ENCODE measurements at places on chromosomes 7 and 10. TPM values are rescaled to one million over a fixed set of nuclear protein-coding genes. Genes with fewer than 3 reads are reported as not detected.

- no peak for DNase-seq
Measured at GRCh38 chr7:3747467-3747866, 446.4 kb downstream of the SDK1 start.

- DNase-seq: no peak
Measured at GRCh38 chr7:70855373-70855772, 276.6 kb upstream of the GALNT17 start.

Gene GPR37
- total RNA-seq: 0.24 TPM

- no peak for DNase-seq
Measured at GRCh38 chr7:29113384-29114102, 32.8 kb downstream of the CPVL start.

DNA sequence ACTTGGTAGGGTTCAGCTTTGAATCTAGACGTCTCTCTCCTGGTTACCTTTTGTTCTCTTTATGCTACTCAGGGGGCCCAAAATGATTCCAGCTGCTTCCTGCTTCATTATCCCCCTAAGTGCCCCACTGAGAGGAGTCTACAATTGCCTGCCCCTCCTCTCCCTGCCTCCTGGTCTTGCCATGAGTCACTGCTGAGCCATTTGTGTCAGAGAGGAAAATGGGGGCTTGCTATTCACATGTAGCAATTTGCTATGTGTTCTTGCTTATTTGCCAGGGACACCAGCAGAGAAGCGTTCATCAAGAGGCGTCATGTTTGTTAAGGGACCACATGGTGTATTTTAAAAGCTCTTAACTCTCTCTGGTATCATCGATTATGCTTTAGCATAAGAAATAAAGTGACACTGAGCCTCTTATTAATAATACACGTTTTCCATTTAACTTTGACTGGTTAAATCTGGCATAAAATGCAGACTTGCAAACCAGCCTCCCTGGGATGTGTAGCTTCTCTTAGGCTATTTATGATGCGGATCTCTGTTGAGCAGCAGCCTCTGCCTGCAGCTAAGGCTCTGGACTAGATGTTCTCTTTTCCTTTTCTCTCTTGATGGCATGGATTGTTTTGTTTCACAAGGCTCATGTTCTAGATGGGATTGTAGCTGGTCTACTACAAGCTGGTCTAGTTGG lies 239.3 kb downstream of the AUTS2 start:
- DNase-seq: no peak

GRCh38 chr10:103695584-103696005 lies 159.8 kb downstream of the SH3PXD2A start:
- no peak for DNase-seq

- DNase-seq: no peak
Measured at GRCh38 chr10:59900048-59900727, 6.2 kb downstream of the CCDC6 start.

- DNase-seq: peak; percentile 55
Measured at GRCh38 chr7:35753761-35754603, 46.9 kb upstream of the SEPTIN7 start.

DNA sequence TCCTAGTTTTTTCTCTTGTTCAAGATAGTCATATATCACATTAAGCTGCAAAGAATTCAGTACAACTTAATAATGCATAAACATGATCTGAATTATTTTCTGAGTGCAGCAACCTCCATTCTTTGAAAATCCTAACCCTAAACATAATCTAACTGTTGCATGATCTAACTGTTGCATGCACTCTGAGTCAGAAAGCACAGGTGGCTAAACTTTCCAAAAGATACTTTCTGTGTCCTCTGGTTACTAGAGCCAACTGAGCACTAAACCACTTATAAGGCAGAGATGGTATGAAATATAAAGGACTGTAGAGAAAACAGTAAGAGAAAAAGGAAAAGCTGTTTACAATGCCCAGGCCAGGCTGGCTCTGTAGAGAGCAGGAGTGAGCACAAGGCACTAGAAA lies 23.0 kb upstream of the FAM133B start:
- DNase-seq: no peak

- DNase-seq: no peak
Measured at GRCh38 chr7:116176226-116176625, 34.1 kb upstream of the TES start.

- DNase-seq: no peak
Measured at GRCh38 chr10:102554531-102554930, 50.8 kb downstream of the SUFU start.

GRCh38 chr7:112640685-112641084 lies 149.5 kb downstream of the TMEM168 start:
- no peak for DNase-seq

Gene CALY
- not detected for total RNA-seq

DNA sequence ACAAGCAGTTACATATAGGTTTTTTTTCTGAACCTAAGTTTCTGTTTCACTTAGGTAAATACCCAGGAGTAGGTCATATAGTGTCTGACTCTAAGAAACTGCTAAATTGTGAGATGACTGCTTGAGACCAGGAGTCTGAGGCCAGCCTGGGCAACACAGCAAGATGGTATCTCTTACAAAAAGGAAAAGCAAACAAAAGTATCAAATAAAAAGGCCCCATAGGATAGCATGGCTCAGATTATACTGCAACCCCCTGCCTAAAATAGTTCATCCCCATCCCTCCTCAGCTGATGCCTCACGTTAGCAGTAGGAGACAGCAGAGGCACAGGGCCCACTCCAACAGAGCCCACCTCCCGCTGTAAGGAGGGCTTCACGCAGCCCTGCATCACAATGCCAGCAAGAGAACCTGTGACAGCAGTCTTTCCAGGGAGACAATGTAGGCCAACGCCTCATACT lies 90.3 kb downstream of the SRPK2 start:
- no peak for DNase-seq

GRCh38 chr7:36287371-36288241 lies 102.1 kb upstream of the ANLN start:
- DNase-seq: no peak

GRCh38 chr10:100829097-100829870 lies 83.5 kb upstream of the SLF2 start:
- no peak for DNase-seq

- peak; percentile 88 for DNase-seq
Measured at GRCh38 chr7:99392659-99393354, 15.6 kb downstream of the PDAP1 start.

- no peak for DNase-seq
Measured at GRCh38 chr10:52659085-52659484, 113.5 kb downstream of the MBL2 start.

DNA sequence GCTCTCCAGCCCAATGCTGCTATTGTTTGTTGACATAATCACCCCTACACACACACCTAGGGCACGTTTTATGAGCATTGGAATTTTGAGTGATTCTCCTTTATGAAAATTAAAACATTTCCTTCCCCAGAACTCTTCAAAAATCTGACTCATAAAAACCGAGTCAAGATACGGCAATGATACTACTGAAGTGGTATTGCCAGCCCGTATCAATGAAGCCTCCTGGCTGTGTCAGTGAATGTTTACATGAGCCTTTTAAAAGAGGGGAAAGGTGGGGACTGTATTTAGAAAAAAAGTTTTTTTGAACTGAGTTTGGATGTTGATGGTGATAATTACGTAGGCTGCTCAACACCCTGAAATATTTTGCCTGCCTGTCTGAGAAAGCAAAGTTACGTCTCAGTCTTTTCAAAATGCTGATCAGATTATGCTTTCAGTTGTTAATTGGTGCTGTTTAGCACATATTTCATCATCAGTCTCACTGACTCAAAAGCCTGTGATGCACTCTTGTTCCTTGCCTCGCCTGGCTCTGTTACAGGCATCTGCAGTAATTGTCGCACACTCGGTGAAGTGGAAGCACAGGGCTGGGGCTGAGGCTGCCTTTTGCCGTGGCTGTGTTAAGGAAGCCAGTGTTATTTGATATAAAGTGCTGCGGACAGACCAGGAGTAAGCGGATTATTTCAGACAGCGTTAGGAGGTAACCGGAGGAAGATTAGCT lies 157.4 kb upstream of the TCF7L2 start:
- DNase-seq: peak; percentile 64

- DNase-seq: no peak
Measured at GRCh38 chr10:84534168-84534567, 205.8 kb downstream of the CCSER2 start.

GRCh38 chr7:108009873-108010272 lies 6.9 kb upstream of the LAMB1 start:
- DNase-seq: no peak

- no peak for DNase-seq
Measured at GRCh38 chr10:20990604-20991003, 93.5 kb upstream of the NEBL start.

DNA sequence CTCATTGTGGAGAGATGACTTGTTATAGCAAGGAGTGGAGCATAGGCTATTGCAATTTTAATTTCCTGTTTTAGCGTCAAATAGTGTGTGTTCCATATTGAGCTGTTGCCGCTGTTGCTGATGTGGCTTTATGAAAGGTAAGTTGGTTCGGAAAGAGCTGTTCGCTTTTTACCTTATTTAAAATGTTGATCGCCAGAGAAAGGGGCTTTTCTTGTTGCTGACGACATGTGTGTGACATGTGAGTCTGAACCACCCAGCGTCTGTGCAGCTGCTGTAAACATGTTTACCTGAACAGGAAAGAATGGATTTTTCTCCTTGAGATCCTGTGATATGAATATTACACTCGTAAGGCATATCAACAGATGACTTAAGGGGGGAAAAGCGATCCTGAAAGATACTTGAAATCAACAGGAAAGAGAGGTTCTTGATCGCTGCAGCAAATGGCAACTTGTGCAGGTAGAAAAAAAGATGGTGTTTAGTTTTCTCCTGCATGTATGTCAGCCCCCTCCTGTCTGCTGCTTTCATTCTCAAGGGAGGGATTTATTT lies 2.5 kb downstream of the ZEB1 start:
- no peak for DNase-seq

- no peak for DNase-seq
Measured at GRCh38 chr7:50718876-50719275, 63.8 kb downstream of the GRB10 start.

GRCh38 chr7:135160858-135161653 lies 9.5 kb downstream of the CYREN start:
- DNase-seq: no peak

GRCh38 chr10:5095687-5096086 lies 1.5 kb downstream of the AKR1C3 start:
- no peak for DNase-seq

Gene TUBAL3
- total RNA-seq: 0.31 TPM

DNA sequence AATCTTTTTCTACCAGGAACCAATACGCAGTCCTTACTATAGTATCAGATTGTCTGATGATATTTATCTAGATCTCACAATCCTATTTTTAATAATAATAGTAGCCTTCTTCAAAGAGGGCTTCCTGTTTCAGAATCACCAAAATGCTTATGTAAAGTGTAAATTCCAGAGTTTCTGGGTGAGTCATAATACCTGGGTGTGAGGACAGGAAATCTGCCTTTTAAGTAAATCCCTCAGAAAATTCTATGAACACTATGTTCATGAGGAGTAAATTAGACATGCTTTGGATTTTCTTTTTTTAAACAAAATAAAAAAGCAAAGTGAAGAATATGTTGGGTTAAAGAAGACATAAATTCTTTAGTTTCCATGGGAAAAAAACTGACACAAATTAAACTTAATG lies 20.5 kb downstream of the DKK1 start:
- DNase-seq: no peak

Gene GALNT11
- 24.5 TPM for total RNA-seq

- DNase-seq: no peak
Measured at GRCh38 chr10:36759141-36759805, 366.1 kb upstream of the ANKRD30A start.

GRCh38 chr7:50293509-50294179 lies 10.9 kb upstream of the IKZF1 start:
- DNase-seq: no peak

DNA sequence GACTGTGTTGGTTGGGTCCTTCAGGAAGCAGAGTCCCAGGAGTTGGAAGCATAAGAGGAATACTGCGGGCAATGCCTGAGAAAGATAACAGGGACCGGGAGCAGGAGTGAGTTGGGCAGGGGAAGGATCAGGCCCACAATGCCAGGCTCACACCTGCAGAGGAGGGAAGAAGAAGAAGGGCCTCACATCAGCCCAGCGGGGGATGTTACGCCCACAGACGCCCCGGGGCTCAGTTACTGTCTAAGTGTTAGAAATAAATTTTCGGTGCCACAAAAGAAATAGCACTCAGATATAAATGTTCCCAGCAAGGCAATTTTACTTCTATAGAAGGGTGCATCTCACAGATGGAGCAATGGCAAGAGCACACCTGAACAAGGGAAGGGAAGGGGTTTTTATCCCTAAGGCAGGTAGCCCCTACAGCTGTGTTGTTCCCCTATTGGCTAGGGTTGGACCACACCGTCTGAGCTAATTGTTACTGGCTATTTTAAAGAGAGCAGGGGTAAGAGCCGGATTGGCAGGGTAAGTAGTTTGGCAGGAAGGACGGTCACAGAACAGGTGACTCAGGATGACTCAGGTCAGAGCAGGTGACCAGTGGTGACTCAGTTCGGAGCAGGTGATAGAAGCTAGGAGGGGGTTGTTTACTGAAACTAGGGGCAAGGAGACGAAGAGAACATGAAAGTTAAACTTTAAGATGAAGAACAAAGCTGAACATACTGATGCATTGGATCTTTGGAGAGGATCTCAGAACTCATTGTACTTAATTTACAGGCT lies at the start of gene NOS3:
Gene NOS3 (plus strand): TSS at position 602 of the 771 bp plus-strand sequence. CDS start 2,787 bp downstream, outside the sequence.
- no peak for DNase-seq

- no peak for DNase-seq
Measured at GRCh38 chr7:10070899-10071298, 902.8 kb upstream of the PHF14 start.

- DNase-seq: peak; percentile 24
Measured at GRCh38 chr10:69994262-69994661, 58.4 kb upstream of the MACROH2A2 start.

DNA sequence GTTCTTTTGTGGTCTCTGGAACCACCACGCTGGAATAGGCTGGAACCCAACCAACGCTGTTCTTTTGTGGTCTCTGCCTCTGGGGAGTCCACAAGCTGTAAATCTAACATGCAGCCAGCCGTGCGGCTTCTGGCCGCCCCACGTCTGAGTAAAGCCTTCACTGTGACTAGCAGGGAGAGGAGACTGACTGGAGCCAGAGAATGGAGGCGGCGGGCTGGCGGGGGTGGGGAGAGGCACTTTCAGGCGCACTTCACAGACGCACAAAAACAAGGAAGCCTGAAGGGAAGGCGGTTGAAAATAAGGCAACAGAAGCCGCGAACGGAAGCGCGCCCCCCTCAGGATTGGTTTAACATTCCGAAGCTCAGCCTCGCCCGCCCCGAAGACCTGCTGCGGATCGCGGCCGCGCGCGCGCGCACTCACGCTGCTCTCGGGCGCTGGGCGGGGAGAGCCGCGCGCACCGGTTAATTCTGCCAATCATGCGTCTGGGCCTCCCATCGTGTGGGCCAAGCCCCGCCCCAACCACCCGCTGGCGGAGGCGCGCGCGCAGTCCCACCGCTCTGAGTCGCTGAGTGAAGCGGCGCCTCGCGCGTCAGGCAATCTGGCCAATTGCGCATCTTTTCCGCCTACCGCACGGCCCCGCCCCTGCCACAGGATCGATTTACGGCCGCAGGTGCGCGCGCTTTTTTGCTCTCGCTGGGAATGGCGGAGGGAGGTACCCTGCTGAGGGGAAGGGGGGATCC lies at the start of gene SFR1:
Gene SFR1 (plus strand): TSS at position 687 of the 740 bp plus-strand sequence. CDS start 13 bp downstream, at position 700.
- DNase-seq: peak; percentile 99

All from left cardiac atrium (tissue), 4 donors.